Vagina (tissue), 2 donors: ENCODE measurements at places on chromosomes 6 and 20.
A peak's percentile ranks its signal among the peaks of the same experiment; 100 is the strongest.

DNA sequence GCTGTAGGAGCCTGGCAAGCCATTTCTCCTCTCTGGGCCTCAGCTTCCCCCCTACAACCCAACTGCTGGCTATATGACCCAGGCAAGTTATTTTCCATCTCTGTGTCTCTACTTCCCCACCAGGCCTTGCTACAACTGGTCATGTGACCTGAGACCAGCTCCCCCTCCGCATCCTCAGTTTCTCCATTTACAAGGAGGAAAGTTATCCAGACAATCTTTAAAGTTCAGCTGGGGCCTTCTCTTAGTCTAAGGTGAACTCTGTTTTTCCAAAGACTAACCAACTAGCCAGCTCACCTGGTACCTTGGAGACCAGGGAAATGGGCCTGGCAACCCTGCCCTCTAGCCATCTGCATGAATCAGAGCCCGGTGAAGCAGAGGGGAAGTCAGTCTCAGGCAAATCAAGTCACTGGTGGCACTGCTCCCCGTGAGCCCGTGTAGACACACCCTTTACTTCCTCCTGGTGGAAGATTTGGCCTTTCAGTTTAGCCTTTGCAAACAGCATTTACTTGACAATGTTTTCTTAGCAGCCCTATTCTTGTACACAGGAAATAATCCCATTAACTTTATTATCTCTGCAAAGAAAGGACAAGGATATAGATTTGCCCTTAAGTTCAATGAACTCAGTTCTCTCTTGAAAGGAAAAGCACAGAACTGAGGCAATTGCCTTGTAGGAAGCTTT is 157.7 kb downstream of the VEGFA start:
- H3K36me3 ChIP-seq = no peaks in the 10 kb centered on the region
- H3K4me1 ChIP-seq = peaks cover 14% of the 10 kb centered on the region
- DNase-seq = no peak

DNA sequence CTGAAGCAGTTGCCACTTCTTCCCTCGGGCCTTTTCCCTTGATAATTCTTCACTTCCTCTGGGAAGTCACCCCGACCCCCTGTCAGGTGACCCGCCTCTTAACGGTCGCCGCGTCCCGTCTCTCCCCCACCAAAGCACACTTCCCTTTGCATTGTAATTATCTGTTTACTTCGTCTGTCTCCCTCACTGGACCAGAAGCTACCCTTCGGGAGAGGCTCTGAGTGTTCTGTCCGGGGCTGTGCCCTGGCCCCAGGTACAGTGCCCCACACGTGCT is 771 bp upstream of the SNAI1 start:
- peaks cover 53% of the 10 kb centered on the region for H3K4me1 ChIP-seq
- H3K27ac ChIP-seq = no peak overlapping the region
- no peak for DNase-seq
- H3K4me3 ChIP-seq = peak overlapping the region; percentile 55
- H3K36me3 ChIP-seq = no peaks in the 10 kb centered on the region
- H3K27me3 ChIP-seq = no peaks in the 10 kb centered on the region

GRCh38 chr6:54698974-54699373 is 147.6 kb upstream of the FAM83B start:
- H3K4me1 ChIP-seq = no peaks in the 10 kb centered on the region
- no peak for DNase-seq
- H3K36me3 ChIP-seq = no peaks in the 10 kb centered on the region
- no peak overlapping the region for H3K4me3 ChIP-seq
- H3K27me3 ChIP-seq = no peaks in the 10 kb centered on the region
- H3K27ac ChIP-seq = no peak overlapping the region

DNA sequence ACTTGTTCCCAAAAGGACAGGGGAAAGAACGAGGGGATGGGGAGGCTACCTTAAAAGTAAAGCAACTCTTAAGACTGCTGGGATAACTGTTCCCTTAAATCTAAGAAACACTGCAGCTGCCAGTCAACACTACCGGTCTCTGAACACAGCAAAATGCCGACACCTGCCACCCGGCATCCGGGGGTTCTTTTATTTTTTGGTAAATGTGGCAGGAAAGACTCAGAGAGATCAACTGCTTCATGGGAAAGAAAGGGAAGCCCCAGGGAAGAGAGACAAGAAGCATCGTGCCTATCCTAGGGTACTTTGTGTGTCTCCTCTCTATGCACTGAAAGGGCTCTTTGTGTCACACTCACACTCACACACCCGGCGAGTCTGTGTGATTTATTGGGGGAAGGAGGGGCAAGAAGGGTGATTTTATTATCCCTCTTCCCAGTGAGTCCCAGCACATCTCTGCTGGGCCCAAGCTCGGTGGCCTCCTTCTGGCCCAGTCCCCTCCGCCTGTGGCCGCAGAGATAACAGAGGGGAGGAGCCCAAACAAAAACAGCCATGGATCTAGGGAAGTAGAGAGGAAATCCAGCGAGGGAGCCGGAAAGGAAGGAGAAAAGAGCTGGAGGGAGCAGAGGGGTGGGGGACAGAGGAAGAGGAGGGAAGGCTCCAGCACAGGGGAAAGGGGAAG is 1.4 kb downstream of the FYN start:
- peaks cover 45% of the 10 kb centered on the region for H3K4me1 ChIP-seq
- no peaks in the 10 kb centered on the region for H3K36me3 ChIP-seq
- H3K27me3 ChIP-seq = no peaks in the 10 kb centered on the region
- DNase-seq = no peak
- peak overlapping the region; percentile 64 for H3K4me3 ChIP-seq
- H3K27ac ChIP-seq = peak overlapping the region; percentile 93

- H3K27me3 ChIP-seq = no peaks in the 10 kb centered on the region
- H3K4me1 ChIP-seq = no peaks in the 10 kb centered on the region
- H3K4me3 ChIP-seq = no peak overlapping the region
- H3K36me3 ChIP-seq = no peaks in the 10 kb centered on the region
- no peak overlapping the region for H3K27ac ChIP-seq
These were observed 370.3 kb downstream of the HTR1B start for GRCh38 chr6:77092971-77093370.

DNA sequence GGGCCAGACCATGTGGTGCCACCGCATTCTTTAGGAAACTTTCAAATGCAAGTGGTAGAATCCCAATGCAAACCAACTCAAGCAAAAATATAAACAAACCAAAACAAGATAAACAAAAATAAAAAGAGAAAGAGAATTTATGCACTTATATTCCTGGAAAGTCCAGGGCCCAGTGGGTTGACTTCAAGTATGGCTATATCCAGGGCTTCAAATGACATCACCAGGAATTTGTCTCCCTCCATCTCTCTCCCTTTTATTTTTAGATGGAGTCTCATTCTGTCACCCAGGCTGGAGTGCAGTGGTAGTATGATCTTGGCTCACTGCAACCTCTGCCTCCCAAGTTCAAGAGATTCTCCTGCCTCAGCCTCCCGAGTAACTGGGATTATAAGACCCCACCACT is 56.1 kb upstream of the PNRC1 start:
- no peak for DNase-seq
- no peaks in the 10 kb centered on the region for H3K27me3 ChIP-seq
- peak overlapping the region; percentile 51 for H3K27ac ChIP-seq

GRCh38 chr6:104537180-104537579 is 322.5 kb downstream of the HACE1 start:
- DNase-seq = no peak
- H3K4me3 ChIP-seq = no peak overlapping the region
- no peaks in the 10 kb centered on the region for H3K36me3 ChIP-seq
- no peak overlapping the region for H3K27ac ChIP-seq
- H3K4me1 ChIP-seq = no peaks in the 10 kb centered on the region

DNA sequence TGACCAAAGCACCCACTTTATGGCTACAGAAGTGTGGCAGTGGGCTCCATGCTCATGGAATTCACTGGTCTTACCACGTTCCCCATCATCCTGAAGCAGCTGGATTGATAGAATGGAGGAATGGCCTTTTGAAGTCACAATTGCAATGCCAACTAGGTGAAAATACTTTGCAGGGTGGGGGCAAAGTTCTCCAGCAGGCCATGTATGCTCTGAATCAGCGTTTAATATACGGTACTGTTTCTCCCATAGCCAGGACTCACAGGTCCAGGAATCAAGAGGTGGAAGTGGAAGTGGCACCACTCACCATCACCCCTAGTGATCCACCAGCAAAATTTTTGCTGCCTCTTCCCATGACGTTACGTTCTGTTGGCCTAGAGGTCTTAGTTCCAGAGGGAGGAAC is 60.5 kb upstream of the GMDS start:
- no peak for DNase-seq
- no peaks in the 10 kb centered on the region for H3K4me1 ChIP-seq
- H3K27me3 ChIP-seq = no peaks in the 10 kb centered on the region
- H3K4me3 ChIP-seq = no peak overlapping the region
- no peak overlapping the region for H3K27ac ChIP-seq

DNA sequence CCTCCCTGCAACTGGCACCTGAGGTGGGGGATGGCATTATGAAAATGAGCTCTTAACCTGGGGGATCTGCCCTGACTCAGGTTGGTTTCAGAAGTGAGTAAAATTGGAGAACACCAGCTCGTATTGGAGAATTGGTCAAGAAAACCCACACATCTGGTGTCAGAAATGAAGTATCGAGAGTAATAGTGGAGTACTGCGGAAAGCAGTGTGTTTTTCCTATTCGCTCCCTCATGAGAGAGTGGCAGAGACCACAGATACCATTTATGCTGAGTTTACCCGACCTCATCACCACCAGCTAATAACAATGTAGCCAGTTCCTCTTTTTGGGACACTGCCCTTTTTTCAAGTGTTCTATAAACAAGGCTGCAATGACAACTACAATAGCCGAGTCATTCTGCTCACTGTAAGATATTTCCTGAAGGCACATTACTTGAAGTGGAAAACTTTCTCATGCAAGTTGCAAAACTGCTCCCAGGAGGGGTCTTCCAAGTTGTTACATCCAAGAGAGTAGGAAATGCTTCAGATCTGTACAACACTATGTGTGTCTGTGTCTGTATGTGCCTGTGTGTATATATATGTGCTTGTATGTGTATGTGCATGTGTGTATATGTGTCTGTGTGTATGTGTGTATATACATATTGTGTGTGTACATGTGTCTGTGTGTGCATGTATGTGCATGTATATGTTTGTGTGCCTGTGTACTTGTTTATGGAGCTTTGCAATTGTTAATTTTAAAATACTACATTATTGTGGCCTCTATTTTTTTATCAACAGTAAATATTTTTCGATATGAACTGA is 106.0 kb upstream of the CST7 start:
- no peaks in the 10 kb centered on the region for H3K36me3 ChIP-seq
- H3K4me3 ChIP-seq = no peak overlapping the region
- H3K27ac ChIP-seq = no peak overlapping the region
- H3K27me3 ChIP-seq = no peaks in the 10 kb centered on the region
- no peaks in the 10 kb centered on the region for H3K4me1 ChIP-seq

DNA sequence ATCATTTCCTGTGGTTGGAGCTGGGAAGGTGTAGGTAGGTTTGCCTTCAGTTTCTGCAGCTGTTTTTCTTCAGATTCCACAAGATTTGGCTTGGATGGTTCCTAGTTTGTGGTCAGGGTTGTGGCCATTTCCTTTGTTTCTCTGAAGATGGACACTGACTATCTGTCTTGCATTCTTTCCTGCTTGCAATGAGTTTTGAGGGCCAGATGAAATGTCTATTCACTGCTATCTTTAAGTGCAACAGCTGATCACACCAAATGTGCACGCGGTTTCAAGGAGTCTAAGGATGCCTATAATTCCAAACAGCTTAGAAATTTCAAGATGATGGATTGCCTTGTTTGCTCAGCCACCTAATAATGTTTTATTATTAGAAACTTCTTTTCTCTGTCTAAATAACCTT is 28.4 kb downstream of the IL20RA start:
- no peaks in the 10 kb centered on the region for H3K36me3 ChIP-seq
- DNase-seq = no peak
- no peak overlapping the region for H3K4me3 ChIP-seq
- no peaks in the 10 kb centered on the region for H3K27me3 ChIP-seq
- H3K4me1 ChIP-seq = peaks cover 24% of the 10 kb centered on the region

GRCh38 chr20:31803552-31804291 is 15.4 kb upstream of the MYLK2 start:
- no peak for DNase-seq
- no peaks in the 10 kb centered on the region for H3K27me3 ChIP-seq
- no peak overlapping the region for H3K4me3 ChIP-seq
- no peaks in the 10 kb centered on the region for H3K4me1 ChIP-seq

- H3K27ac ChIP-seq = no peak overlapping the region
- H3K4me1 ChIP-seq = peaks cover 39% of the 10 kb centered on the region
- H3K27me3 ChIP-seq = no peaks in the 10 kb centered on the region
- no peak for DNase-seq
These were observed 235.8 kb downstream of the GMPR start for GRCh38 chr6:16473908-16474771.

DNA sequence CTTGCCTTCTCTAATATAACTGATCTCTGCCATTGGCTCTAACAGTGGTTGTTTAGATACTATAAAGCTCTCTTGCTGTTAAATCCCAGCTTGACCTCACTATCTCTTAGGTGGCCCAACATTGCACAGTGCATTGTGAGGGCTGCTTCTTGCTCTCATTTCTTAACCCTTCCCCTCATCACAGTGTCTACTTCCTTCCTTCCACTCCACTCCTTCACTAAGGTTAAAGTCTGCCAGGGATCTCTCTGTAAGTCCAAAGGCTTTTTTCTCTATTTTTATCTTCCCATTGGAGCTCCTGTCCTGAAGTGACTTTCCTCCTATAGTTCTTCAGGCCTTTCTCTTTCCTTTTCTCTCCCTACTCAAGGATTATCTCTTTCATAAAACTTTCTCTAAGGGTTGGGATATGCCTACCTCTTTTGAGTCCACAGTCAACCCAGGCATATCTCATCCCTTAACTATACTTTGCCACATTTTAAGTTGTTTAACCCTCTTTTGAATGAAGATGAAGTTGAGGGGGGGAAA is 4.0 kb upstream of the TBC1D22B start:
- no peak for DNase-seq
- no peaks in the 10 kb centered on the region for H3K27me3 ChIP-seq
- peaks cover 5% of the 10 kb centered on the region for H3K4me1 ChIP-seq
- no peak overlapping the region for H3K27ac ChIP-seq

DNA sequence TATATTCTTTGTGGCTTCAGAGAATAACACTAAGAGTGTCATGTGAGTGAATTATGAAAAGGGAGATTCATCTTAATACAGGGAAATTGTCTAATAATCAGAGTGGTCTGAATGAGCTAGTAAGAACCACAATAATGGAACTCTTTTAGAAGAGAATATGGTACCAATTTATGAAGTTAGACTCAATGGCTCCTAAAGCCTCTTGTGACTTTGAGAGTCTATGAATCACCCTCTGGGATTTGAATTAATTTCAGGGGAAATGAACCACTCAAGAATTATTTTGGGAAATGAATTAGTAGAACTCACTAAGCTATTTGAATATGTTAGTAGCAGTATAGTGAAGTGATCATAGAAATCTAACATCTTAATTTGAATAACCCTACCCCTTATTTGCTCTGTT is 14.3 kb downstream of the PCMT1 start:
- H3K4me1 ChIP-seq = no peaks in the 10 kb centered on the region
- no peak overlapping the region for H3K4me3 ChIP-seq
- peaks cover 13% of the 10 kb centered on the region for H3K36me3 ChIP-seq
- no peak for DNase-seq
- H3K27ac ChIP-seq = no peak overlapping the region
- no peaks in the 10 kb centered on the region for H3K27me3 ChIP-seq

GRCh38 chr6:166852451-166852975 is 103.8 kb downstream of the RNASET2 start:
- peaks cover 6% of the 10 kb centered on the region for H3K4me1 ChIP-seq
- H3K4me3 ChIP-seq = no peak overlapping the region
- no peaks in the 10 kb centered on the region for H3K27me3 ChIP-seq
- H3K36me3 ChIP-seq = no peaks in the 10 kb centered on the region
- DNase-seq = no peak
